Epithelial cell of umbilical artery (primary cell): ENCODE measurements at places on chromosomes 6 and 20. TPM values are rescaled to one million over a fixed set of nuclear protein-coding genes. Genes with fewer than 3 reads are reported as not detected.

Gene TCP11
- total RNA-seq = under 0.01 TPM in 1 of 2 replicates, not detected in the other

Gene DDO
- under 0.01 and 1.1 TPM in 2 replicates for total RNA-seq

Gene SYNGAP1
- 1.2 and 1.3 TPM in 2 replicates for total RNA-seq

Gene RAB44
- total RNA-seq = not detected in 2 replicates

Gene MUC21
- not detected in 2 replicates for total RNA-seq

Gene TINAG
- total RNA-seq = 0.32 TPM in 1 of 2 replicates, not detected in the other

Gene AIG1
- total RNA-seq = 16.6 and 22.9 TPM in 2 replicates

Gene IL17A
- total RNA-seq = not detected in 2 replicates

Gene AGPAT4
- total RNA-seq = 7.5 and 8.1 TPM in 2 replicates

Gene ZBTB46
- total RNA-seq = 2.9 and 4.9 TPM in 2 replicates

Gene UST
- 0.65 and 0.76 TPM in 2 replicates for total RNA-seq

Gene HEY2
- total RNA-seq = 10.5 and 15.3 TPM in 2 replicates

Gene OOEP
- not detected in 2 replicates for total RNA-seq

Gene ADA
- 44.1 and 49.4 TPM in 2 replicates for total RNA-seq

Gene QKI
- total RNA-seq = 156 and 163 TPM in 2 replicates

Gene SPAG4
- 11.2 and 23.4 TPM in 2 replicates for total RNA-seq

Gene SRMS
- total RNA-seq = not detected in 2 replicates

Gene BHLHE23
- total RNA-seq = not detected in 2 replicates

Gene PCSK2
- total RNA-seq = not detected in 2 replicates

Gene PPIL1
- total RNA-seq = 44.4 and 48.7 TPM in 2 replicates

Gene FILIP1
- 12.2 and 16.2 TPM in 2 replicates for total RNA-seq

Gene GSTA4
- total RNA-seq = 20.8 and 34.5 TPM in 2 replicates

Gene ADAM33
- total RNA-seq = 0.32 and 0.76 TPM in 2 replicates

Gene CLPSL2
- total RNA-seq = not detected in 2 replicates
